ENCODE measurements at places on chromosomes 4 and X.

GRCh38 chr4:9893329-9894108, 112.1 kb downstream of the DRD5 start:
- no peak for DNase-seq

DNA sequence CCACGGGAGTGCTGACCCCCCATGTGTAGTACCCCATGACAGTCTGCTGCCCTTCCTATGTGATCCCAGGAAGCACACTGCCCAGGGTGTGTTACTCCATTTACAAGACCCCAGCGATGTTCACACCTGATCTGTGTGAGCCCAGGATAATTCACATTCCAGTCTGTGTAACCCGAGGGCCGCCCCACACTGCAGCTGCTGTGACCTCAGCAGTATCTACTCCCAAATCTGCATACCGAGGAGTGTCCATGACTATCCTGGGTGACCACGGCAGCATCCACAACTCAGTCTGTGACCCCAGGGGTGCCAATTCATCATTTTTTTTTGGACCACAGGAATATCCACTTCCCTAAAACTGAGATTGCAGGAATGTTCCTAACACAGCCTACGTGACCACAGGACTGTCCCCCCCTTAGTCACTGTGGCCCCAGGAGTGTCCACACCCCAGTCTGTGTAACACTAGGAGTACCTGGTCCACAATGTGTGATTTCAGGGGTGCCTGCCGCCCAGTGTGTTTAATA, 7.8 kb upstream of the GLOD5 start:
- DNase-seq, result no peak

DNA sequence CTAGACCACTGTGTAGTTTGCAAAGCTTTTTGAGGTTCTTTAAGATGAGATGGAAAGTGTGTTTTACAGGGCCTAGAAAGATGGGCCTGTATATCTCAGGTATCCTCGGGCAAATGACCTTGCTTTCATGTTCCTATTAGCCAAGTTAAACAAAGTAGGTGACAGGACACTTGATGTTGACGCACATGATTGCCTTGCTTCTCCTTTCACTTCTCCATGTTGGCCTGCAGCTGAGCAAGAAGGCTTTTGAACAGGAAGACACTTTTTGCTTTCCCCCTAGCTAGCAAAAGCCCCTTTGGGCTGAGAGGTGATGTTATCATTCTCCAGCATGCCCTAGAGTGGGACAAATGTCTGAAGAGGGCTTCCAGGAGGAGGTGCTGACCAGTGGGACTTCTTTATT, 202.1 kb downstream of the GPC3 start:
- no peak for DNase-seq

DNA sequence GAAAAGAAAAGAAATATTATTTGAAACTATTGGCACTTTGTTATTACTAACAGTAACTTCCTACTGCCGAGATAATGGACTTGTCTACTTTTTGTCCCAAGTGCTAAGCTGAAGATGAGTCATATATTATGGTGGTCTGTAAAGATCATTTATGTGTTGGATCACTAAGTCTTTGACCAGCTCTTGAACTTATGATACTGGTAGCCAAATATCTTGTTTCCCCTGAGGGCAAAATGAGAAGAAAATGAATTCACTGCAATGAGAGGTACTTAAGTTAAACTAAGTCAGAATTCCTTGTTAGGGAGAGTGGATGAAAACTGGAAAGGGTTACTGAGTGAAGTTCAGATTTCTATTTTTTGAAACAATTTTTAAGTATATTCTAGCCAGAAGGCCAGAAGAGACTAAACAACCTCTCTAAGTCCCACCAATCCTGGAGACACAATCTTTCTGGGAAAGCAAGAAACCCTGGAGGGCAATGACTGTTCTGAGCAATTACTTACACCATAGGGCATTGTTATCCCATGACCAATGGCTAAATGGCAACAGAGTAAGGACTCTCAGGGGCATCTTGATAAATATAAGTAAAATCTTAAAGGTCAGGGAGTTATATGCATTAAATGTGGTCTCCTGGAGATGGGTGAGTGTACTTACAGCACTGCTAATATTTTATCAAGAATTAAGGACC, 287.7 kb downstream of the STIM2 start:
- no peak for DNase-seq

DNA sequence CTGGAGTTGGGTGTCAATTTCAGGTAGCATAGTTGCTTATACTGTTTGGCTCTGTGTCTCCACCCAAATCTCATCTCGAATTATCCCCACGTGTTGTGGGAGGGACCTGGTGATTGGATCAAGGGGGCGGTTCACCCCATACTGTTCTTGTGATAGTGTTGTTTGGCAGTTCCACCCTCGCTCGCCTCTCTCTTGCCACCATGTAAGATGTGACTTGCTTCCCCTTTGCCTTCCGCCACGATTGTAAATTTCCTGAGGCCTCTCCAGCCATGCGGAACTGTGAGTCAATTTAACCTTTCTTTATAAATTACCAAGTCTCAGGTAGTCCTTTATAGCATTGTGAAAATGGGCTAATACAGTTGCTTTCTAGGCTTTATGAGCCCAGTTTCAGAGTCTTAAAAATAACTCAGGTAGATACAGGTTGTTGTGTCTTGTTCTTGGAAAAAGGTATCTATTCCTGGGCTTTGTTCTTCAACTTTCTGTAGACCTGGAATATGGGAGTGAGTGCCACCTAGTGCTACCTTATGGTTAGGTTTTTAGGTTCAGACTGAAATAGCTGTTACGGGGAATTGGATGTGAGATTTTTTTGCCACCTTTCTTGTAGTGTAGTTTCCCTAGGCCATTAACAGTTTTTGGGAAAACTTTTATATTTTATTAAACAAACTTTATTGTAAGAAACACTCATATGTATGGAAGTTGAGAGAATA, 15.6 kb downstream of the PGK1 start:
- no peak for DNase-seq

DNA sequence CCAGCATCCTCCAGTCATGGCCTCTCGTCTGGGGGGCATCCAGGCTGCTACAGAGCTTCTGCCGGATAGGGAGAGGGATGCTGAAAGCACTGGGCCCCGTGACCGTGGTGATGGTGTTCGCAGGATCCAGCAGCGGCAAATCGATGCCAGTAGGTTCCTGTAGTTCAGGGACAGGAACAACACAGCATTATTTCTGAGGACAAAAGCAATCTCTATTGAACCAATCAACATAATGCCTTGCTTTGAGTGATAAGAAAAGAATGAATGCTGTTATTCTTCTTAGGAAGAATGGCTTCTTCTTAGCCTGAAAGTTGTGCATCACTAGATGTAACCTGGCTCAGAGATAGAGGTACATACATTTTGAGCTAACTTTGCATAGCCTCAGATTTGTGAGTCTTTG, 378.6 kb downstream of the UNC5C start:
- no peak for DNase-seq

GRCh38 chr4:137608085-137608484, 75.8 kb upstream of the PCDH18 start:
- no peak for DNase-seq
